ENCODE measurements at places on chromosomes 4 and X. TPM values are rescaled to one million over a fixed set of nuclear protein-coding genes. Genes with fewer than 3 reads are reported as not detected.

DNA sequence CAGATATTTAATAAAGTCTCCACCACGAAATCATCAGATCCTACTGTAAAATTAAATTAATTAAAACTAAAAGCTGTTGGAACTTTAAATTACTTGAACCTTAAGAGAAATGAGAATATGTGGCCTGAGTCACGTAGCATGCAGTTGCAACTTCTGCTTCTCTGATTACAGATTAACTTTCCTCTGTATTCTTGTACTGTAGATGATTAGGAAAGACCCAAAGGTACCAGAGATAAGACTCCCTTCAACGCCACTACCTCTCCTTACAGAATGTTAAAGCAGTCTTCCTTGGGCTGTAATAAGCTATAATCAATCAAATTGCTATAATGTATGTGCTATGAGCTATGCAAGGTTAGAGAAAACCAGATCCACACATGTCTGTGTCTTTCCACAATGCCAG, 47.9 kb downstream of the FAM13A start:
- no peaks in the 10 kb centered on the region for H3K36me3 ChIP-seq
- H3K27ac ChIP-seq: no peak overlapping the region
- DNase-seq: no peak
- no peaks in the 10 kb centered on the region for H3K27me3 ChIP-seq
- H3K4me1 ChIP-seq: no peaks in the 10 kb centered on the region

GRCh38 chr4:157048248-157048647, 27.7 kb upstream of the GLRB start:
- H3K4me3 ChIP-seq: no peak overlapping the region
- no peaks in the 10 kb centered on the region for H3K36me3 ChIP-seq
- DNase-seq: no peak
- H3K27me3 ChIP-seq: no peaks in the 10 kb centered on the region

DNA sequence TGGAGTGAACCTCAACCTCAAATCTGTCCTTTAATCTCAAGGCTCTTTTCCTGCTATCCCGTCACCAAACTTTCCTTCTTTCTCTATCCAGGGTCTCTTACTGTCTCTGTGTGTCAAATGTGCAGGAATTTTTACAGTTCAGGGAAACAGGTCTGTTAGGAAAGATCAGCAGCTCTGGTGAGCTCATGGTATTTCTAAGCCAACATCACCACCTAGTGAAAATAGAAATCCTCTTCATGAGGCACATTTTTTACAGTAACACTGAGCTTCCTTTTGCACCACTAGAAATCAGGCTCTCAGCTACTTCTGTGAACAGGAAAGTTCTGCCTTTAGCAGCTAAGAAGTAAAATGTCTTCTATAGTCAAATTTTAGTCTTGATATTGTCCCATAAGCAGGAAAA, 39.6 kb downstream of the NUDT11 start:
- peak overlapping the region; percentile 5 for H3K4me3 ChIP-seq
- no peaks in the 10 kb centered on the region for H3K36me3 ChIP-seq
- no peaks in the 10 kb centered on the region for H3K4me1 ChIP-seq
- H3K27ac ChIP-seq: peak overlapping the region; percentile 42
- H3K27me3 ChIP-seq: no peaks in the 10 kb centered on the region

DNA sequence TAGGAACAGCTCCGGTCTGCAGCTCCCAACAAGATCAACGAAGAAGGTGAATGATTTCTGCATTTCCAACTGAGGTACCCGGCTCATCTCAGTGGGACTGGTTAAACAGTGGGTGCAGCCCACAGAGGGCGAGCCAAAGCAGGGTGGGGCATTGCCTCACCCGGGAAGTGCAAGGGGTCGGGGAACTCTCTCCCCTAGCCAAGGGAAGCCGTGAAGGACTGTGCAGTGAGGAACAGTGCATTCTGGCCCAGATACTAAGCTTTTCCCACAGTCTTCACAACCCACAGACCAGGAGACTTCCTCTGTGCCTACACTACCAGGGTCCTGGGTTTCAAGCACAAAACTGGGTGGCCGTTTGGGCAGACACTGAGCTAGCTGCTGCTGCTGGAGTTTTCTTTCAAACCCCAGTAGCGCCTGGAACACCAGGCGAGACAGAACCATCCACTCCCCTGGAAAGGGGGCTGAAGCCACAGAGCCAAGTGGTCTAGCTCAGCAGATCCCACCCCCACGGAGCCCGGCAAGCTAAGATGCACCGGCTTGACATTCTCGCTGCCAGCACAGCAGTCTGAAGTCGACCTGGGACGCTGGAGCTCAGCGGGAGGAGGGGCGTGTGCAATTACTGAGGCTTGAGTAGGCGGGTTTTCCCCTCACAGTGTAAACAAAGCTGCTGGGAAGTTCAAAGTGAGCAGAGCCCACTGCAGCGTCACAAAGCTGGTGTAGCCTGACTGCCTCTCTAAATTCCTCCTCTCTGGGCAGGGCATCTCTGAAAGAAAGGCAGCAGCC, 84.6 kb downstream of the THOC2 start:
- no peaks in the 10 kb centered on the region for H3K36me3 ChIP-seq
- H3K4me3 ChIP-seq: no peak overlapping the region
- DNase-seq: peak; percentile 5

- H3K36me3 ChIP-seq: no peaks in the 10 kb centered on the region
- H3K4me3 ChIP-seq: no peak overlapping the region
- H3K27me3 ChIP-seq: no peaks in the 10 kb centered on the region
- DNase-seq: no peak
- H3K27ac ChIP-seq: no peak overlapping the region
- no peaks in the 10 kb centered on the region for H3K4me1 ChIP-seq
Measured at GRCh38 chrX:70079870-70080269, 17.6 kb downstream of the OTUD6A start.

GRCh38 chr4:119525771-119526712, 102.6 kb downstream of the PDE5A start:
- no peaks in the 10 kb centered on the region for H3K36me3 ChIP-seq
- H3K4me1 ChIP-seq: no peaks in the 10 kb centered on the region
- no peaks in the 10 kb centered on the region for H3K27me3 ChIP-seq
- peak overlapping the region; percentile 37 for H3K27ac ChIP-seq

MYOZ2 gene
- total RNA-seq: 2.1 TPM

CXorf51B gene
- not detected for total RNA-seq

FOXP3 gene
- total RNA-seq: 1.4 TPM

Data from prostate gland (tissue), 2 donors.